Caki2 (cell line): ENCODE measurements at places on chromosomes 12 and 14. TPM values are rescaled to one million over a fixed set of nuclear protein-coding genes. Genes with fewer than 3 reads are reported as not detected.

Gene CSAD
- 2.5 and 3.6 TPM in 2 replicates for total RNA-seq

DNA sequence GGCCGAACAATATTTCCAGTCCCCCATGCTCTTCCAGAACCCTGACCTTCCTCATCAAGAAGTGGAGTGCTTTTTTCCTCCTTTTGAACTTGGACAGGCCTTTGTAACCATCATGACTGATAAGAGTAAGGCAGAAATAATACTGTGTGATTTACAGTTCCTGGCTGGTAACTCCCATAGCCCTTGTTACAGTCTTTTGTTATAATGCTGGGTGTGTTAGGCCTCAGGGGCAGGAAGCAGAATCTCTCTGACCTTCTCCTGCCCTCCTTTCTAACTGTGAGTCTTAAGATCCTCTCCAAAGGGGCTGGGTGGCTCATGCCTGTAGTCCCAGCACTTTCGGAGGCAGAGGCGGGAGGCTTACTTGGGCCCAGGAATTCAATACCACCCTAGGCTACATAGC is 59.5 kb downstream of the BCAT1 start:
- DNase-seq = no peak

DNA sequence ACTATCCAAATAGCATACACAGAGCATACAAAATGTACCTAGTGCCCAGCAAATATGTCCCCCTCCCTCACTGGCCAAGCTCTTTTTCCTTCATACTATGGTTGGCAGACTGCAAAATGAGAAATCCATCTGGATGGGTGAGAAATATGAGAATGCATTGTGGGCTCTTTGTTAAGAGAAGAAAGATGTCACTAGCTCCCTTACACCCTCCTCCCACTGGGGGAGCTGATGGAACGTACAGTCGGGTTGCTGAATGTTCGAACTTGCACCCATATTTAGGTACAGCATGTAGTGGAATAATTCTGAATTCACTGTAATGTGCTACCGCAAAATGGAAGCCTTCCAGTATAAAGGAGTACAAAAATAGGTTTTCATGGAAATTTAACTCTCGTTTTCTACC is 377.4 kb downstream of the GRIN2B start:
- no peak for DNase-seq

- no peak for DNase-seq
Measured at GRCh38 chr14:75350505-75351060, 72.0 kb downstream of the FOS start.

Gene PAN2
- 29.0 and 59.6 TPM in 2 replicates for total RNA-seq

- DNase-seq = no peak
Measured at GRCh38 chr12:88633312-88633711, 53.0 kb upstream of the KITLG start.
